ENCODE measurements at places on chromosomes 4 and X.

DNA sequence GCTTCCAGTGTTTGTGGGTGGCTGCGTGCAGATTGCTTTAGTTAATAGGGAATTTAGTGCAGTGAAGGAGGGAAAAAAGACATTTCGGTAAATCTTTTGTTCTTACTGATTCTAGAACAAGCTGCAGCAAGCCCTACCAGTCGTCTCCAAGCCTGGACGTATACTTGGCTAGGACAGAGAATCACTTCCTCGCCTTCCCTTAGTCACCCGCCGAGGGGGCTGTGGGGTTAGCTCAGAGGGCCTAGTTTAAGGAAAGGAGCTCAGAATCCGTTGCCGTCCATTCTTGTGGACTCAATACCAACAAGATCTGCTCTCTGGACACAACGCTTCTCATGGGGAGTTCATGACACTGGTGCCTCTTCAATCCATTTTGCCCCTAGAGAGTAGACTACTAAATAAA is 36.3 kb upstream of the FAT1 start:
- DNase-seq: no peak

DNA sequence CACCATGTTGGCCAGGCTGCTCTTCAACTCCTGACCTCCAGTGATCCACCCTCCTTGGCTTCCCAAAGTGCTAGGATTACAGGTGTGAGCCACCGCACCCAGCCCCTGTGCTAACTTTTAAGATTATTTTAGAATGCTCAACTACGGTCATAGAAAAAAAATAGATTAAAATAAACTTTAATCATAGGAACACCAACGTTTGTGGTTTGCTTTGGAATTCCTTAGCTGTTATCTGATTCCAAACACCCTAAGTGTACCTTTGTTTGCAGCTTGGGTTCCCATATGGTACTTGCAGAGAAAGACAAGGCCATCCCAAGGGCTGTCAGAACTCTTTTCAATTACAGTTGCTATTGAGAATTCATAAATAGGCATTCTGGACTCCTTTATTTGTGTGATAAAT is 90.1 kb upstream of the EFHC2 start:
- DNase-seq: no peak

GRCh38 chrX:17788439-17788838 is 51.1 kb downstream of the SCML1 start:
- no peak for DNase-seq

GRCh38 chrX:134600714-134601113 is 57.6 kb downstream of the PLAC1 start:
- DNase-seq: no peak

GRCh38 chr4:76953956-76954355 is 4.4 kb downstream of the SEPTIN11 start:
- no peak for DNase-seq

- no peak for DNase-seq
Observed at GRCh38 chr4:88008122-88008742, 797 bp downstream of the PKD2 start.

DNA sequence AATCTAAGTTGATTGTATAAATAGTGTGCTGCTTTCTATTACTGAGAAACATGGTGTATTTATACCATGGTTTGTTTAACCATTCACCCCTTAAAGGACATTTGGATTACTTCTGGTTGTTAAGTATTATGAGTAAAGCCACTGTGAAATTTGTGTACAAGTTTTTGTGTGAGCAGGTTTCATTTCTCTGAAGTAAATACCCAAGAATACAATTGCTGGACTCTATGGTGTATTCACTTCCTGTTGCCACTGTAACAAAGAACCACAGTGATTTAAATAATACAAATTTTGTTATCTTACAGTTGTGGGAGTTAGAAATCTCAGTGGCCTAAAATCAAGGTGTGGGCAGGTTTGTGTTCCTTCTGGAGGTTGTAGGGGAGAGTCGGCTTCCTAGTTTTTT is 869.6 kb downstream of the CCSER1 start:
- no peak for DNase-seq
